ENCODE measurements at places on chromosomes 5 and 9.

- DNase-seq = no peak
Observed at GRCh38 chr5:137758715-137759306, 4.6 kb upstream of the HNRNPA0 start.

GRCh38 chr5:141753971-141754713 lies 72.1 kb upstream of the ARAP3 start:
- peak; percentile 74 for DNase-seq

- DNase-seq = peak; percentile 47
Observed at GRCh38 chr9:137458194-137459151, 661 bp downstream of the NSMF start.

DNA sequence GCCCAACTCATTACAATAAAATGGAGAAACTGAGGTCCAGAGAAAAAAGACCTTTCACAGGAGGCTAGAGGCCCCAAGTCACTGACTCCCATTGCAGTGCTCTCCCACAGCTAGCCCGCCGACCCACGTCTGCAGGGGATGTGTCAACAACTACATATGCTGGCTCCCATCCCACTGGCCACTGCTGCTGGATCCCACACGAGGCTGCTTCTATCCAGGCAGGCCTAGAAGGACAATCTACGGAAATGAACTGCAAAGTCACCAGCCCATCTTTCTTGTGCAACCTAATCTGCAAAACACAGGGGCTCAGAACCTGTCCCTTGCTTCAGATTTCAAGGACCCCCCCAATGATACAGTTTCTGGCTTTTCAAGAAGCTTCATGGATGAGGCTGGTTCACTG lies 24.0 kb downstream of the RAPGEF1 start:
- DNase-seq = no peak

DNA sequence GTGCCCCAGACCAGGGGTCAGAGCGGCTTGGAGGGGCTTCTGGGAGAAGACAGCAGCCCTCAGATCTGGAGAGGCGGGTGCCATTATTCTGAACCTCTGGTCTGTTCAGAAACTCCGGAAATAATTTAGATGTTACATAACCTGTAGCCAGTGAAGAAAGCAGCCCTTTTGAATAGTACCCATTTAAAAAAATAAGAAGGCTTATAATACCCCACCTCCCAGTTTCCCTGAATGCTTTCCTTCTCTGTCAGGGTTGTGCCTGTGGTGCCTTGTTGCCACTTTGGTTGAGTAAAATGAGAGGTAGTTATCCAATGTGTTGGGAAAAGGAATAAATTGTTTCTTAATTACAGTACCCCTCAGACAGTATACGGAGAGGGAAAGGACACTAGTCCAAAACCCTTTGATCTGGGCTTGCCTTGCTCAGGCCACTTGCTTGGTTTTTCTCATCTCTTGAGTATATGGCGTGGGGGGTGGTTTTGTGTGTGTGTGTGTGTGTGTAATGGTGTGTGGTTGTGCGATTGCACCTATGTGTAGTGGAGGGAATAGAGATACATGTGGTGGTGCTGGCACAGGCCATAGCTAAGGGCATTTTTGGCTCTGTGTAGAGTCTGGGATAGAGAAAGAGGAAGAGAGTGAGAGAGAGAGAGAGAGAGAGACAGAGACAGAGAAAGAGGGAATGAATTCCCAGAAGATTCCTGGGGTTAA lies 59.1 kb upstream of the TLR4 start:
- DNase-seq = no peak

- no peak for DNase-seq
Observed at GRCh38 chr5:67493676-67494075, 297.1 kb upstream of the CD180 start.

GRCh38 chr5:122494109-122494508 lies 182.1 kb downstream of the SNCAIP start:
- no peak for DNase-seq

DNA sequence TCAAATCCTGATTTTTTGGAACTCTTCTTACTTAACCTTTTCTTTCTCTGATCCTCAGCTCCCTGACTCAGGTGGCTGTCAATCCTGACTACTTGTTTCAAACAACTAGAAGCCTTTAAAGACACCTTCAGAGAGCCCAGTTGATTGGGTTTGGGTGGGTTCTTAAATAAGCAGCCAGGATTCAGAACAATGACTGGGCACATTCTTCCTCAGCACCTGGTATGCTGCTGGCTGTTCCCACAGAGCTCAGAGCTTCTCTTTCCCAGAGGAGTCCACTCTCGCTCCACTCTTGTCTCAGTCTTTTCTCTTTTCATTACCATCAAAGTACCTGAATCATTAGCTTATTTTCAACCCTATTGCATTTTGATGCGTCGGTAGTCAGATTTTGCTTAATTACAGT lies 22.5 kb downstream of the PCSK5 start:
- no peak for DNase-seq

- DNase-seq = no peak
Observed at GRCh38 chr9:89530726-89531125, 32.8 kb upstream of the SEMA4D start.
